ENCODE measurements at places on chromosomes 2 and 18.

GRCh38 chr2:27890924-27891672 is 569 bp downstream of the BABAM2 start:
- no peak for DNase-seq

GRCh38 chr2:27096748-27097297 is 10.3 kb downstream of the KHK start:
- no peak for DNase-seq

DNA sequence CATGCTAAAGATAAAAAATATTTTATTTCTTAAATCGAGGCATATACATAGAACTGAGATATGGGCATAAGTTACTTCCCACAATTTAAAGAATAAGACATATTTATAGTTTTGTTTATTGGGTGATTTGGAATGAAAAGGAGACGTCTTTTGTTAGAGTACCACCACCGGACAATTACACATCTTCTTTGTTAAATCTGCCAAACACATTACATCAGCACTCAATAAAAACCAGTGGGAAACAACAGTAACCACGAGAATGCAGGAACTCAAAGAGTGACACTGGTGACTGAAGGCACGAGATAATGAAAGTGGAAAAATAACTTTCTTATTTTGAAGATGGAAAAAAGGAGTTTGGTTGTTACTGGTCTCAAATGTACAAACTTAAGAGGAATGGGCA is 92.6 kb upstream of the TFCP2L1 start:
- no peak for DNase-seq

DNA sequence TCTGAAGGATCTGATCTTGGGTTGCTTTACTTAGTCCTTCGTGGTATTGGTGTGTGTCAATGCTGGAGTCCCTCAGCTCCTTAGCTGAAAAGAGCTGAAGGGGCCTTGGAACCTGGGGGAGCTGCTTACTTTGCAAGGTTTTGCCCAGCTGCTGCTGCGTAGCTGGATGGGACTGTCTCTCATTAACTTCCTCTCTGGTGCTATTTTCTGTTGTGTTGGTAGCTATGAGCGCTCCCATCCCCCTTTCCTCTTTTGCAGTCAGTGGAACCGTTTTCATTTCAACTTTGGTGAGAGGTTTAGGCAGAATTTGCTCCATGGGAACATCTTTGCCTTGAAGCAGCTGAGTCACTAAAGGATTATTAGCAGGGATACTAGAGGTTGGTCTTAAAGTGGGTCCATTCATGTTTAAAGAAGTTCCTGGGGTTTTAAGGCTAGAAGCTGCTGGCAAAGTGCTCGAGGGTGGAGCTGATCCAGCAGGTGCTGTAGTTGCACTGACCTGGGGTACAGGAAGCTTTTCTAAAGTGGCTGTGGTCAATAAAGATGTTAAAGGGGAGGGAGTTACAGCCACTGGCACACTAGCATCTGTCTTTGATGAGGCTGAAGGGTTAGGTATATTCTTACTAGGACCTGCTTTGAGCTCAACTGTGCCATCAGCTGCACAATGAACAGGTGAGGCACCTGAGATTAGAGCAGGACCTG is 69.9 kb upstream of the DTNB start:
- no peak for DNase-seq

DNA sequence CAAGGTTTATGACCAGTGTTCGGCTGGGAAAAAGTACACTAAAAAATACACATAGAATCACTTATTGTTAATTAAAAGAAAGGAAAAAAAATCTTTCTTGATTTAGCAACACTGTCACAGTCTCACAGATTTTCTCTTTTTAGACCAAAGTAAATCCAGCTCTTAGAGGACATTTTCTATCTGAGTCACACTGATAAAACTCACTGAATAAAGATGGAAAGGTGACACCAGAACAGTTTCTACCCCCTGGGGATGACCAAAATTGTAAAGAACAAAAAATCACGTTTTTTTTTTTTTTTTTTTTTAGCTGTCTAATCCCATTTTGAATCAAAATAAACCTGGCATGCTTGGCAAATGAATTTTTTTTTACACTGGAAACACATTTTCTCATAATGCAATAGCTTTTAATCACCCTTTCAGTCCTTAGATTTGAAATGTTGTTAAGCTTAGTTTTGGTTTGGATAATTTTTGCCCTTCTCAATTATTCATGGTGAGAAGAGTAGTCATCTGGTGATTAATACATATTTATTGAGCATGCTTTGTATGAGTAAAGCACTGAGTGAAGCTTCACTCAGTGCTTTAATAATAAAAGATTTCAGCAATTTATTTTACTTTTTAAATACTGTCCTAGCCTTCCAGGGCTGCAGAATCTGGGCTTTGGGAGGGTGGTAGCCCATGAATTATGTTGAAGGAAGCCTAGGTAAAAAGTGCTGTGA is 886.3 kb downstream of the SLC4A3 start:
- no peak for DNase-seq

DNA sequence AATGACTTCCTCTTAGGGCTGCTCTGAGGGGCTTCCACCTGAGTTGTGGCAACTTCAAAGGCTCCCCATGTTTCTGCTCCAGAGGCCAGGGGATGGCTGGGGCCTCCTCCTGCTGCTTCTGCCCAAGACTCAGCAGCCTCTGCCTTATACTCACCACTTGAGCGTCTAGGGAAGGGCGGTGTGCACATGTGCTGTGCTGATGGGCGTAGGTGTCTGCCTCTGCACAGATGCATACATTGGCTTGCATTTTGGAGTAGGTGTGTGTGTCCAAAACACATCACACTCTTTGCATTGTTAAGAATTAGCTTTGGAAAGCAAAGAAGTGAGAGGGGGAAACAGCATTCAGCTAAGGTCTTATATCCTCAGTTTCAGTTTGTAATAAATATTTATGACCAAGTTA is 85.2 kb downstream of the EN1 start:
- DNase-seq: no peak

DNA sequence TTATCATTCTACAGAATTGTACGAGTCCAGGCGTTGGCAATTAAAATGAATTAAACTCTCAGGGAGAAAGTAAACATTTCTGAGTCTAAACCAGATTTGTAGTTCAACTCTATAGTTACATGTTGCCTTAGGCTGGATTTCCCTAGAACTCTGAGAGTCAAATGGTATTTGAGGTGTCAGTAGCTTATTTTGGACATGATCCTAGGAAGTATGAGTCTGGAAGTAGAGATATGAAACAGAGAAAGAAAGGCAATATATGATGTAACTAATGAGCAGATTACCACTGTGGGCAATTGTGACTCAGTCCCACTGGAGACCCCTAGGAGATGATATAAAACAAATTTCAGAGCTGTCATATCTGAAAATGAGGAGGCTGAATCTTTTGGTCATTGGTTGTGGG is 199.1 kb upstream of the UBE2E3 start:
- DNase-seq: no peak

DNA sequence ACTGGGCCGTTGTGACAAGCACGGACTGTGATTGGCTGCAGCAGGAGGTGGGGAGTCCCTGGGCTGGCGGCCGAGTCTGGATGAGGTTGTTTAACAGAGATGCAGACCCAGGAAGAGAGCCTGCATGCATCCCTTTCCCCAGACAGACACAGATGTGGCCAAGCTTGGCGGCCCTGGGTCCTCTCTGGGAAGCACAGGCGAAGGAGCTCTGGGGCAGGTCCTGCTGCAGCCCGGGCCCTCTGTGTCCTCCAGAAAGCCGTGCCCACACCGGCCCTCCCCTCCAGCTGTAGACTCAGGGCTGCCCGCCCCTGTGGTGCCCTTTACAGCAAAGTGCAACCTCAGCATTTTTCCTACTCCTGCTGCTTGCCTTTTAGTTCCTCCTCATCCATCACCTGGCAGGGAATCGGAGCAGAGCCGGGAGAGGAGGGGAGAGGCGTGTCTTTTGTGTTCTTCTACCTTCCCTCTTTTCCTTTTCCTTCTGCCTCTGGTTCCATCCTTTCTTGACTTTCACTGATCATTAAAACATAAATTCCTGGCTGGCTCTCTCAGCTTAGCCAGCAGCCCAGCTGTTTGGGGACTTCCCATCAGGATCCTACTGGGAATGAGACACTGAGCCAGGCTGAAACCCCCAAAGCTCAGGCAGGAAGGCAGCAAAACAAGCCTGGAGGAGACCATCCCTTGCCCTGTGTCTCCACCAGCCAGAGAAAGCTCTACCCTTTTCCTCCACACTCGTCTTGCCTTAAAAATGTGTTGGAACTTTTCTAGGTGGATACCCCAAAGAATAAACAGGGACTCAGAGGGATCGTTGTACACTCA is 75.0 kb downstream of the CTIF start:
- DNase-seq: no peak

DNA sequence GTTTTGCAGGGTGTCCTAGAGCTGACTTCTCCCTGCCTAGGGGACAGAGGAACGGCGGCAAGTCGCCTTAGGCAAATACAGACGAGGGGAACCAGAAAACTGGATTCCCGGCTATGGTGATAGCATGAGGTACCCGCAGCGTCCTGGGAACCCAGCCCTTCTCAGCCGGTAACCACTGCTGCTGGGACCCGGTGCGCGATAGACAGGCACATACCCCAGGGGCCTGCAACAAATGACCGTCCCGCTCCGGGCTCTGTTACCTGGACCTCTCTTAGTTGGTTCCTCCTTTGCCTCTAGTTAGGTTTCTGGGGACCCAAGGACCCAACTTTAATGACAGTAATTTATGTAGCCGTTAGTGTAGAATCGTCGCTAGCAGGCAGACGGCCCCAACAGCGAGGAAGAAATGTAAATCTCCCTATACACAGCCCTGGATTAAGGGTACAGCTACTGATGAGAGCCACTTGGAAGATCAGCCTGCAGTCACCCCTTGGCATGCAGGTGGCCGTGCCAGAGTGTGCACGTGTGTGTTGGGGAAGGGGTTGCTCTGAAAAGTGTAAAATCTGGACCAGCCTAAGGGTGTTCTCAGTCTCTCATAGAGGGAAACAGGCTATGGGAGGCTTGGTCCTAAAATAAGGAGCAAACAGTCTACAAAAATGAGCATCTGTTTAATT is 819 bp upstream of the SERPINE2 start:
- DNase-seq: no peak

DNA sequence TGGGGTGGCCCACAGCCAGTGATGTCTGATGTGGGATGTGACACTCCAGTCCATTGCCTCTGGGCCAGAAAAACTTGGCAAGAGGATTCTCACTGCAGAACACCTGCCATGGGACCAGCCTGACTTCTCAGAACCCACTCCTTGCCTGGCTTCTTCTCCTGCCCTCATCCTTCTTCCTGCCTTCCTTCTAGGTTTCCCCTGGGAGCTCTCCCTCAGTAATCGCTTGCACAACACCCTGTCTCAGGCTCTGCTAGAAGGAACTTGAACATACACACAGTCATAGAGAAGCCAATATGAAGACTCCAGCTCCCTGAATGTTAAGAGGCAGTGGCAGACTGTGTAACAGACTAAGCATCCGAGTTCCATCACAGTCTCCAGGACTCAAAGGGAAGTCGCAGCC is 4.3 kb upstream of the COL6A3 start:
- DNase-seq: no peak

DNA sequence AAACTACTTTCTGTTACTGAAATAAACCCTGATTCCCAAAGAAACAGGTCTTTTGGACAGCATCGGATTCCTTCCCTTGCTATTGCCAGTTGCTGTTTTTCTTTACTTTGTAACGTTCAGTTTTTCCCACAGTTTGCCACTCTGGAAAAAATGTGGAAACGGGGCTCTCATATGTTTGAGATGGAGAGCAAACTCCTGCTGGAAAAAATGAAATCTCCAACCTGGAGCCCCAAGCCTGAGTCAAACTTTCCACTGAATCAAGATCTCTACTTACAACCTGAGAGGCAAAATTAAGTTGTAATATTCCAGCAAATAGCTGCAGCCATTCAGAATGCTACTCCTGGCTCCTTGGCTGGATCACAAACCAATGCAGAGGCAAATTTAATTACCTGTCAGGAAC is 270.7 kb downstream of the SRBD1 start:
- no peak for DNase-seq

DNA sequence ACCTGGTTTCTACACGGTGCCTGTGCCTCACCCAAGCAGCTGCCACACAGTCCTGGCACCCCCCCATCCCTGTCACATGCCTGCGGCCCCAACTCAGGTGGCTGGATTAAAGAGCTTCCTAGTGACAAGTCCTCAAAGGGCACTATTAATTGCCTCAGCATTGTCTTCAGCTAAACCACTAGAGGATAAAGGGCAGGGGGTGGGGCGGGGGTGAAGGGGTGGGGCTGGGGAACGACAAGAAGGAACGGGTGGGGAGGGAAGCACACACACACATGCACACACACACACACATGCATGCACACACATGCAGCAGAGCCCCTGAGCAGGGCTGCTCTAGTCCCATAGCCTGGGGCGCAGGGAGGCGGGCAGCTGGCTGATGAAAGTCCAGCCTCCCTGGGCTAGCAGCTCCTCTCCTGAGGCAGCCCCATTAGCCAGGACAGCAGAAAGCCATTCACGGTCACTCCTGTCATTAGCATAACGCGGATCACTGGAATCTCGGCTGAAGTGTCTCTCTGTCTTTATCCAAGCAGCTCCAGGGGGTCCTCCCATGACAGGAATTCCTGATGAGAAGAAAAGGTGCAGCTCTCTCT is 7.4 kb upstream of the TEX261 start:
- no peak for DNase-seq

DNA sequence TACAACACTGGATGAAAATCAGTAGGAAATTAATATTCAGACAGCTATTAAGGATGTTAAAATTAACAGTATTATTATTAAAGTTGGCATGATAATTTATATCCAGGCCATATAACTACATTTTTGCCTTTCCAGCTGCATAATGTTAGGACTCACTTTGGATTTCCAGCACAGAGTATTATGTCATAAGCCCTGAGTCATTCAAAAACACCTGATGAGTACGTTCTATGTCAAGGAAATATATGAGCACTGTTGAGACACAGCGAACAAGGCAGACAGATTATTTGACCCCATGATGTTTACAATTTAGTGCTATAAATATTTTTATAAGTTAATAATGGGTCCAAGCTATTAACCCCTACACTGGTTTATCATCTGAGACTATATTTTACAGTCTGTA is 59.8 kb upstream of the RIT2 start:
- no peak for DNase-seq

- no peak for DNase-seq
These were observed 125.3 kb upstream of the KLF7 start for GRCh38 chr2:207290833-207291624.

GRCh38 chr2:196230061-196230854 is 58.9 kb upstream of the STK17B start:
- no peak for DNase-seq

DNA sequence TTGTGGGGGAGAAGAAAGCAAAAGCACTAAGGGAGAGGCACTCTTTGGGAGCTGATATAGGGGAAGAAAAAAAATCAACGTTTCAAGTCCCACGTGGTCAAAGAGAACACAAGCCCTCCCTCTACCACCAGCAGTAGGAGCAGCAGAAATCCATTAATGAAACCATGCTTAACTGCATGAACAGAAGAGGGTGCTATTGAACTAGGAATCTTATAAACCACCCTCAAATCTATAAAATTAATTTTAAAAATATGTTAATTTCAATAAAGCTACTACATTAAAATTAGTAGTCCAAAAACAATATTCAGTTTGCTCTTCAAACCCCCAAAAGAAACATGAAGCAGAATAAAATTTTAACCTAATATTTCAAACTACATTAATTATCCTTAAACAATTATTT is 147.8 kb downstream of the TMEM18 start:
- peak; percentile 37 for DNase-seq

- no peak for DNase-seq
These were observed 15.8 kb downstream of the PKDCC start for GRCh38 chr2:42063431-42064171.
